ENCODE measurements at places on chromosomes 11 and 22. TPM values are rescaled to one million over a fixed set of nuclear protein-coding genes. Genes with fewer than 3 reads are reported as not detected.

GRCh38 chr11:2684581-2684980, 15.2 kb downstream of the KCNQ1OT1 start:
- DNase-seq: peak; percentile 31

Gene RASL10A
- not detected for total RNA-seq

- no peak for DNase-seq
Observed at GRCh38 chr11:14793546-14793945, 98.5 kb downstream of the CYP2R1 start.

Gene TSSK2
- total RNA-seq: not detected

DNA sequence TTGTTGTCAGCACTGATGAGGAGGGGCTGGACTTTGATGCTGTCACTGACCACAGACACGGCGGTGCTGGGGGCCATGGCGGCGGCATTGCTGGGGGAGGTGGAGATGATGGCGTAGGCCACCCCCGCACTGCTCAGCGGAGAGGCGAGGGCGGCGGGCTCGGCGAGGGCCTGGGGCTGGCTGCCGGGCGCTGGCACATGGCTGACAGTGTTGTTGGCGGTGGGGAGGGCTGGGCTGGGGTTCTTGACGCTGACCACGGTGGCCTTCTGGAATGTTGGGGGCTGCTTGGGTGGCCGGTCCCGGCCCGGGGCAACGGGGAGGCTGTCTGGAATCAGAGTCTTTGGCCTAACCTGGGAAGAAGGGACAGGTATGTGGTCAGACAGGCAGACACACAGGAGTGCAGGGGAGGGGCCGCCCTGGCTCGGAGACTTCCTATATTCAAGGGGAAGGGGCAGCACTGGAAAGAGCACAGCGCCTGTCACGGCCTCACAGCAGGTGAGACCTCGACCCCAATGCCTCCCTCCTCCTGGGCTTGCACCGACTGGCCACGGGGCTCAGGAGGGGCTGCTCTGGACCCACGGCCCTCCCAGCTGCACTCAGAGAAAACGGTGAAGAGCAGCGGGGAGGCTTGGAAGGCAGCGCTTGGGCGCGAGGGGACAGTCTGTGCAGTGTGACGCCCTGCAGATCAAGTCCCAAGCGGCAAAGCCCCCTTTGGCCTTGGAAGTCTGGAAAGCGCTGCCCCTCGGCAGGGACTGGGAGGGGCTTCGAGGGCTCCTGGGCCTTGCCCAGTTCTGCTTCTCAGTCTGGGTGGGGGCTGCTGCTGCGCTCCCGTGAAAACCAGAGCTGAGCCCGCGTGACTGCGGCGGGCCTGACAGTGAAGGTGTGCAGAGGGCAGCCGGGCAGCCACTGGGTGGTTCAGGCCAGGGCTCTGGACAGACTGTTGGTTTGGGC, 93.2 kb downstream of the PHF21B start:
- DNase-seq: peak; percentile 39

DNA sequence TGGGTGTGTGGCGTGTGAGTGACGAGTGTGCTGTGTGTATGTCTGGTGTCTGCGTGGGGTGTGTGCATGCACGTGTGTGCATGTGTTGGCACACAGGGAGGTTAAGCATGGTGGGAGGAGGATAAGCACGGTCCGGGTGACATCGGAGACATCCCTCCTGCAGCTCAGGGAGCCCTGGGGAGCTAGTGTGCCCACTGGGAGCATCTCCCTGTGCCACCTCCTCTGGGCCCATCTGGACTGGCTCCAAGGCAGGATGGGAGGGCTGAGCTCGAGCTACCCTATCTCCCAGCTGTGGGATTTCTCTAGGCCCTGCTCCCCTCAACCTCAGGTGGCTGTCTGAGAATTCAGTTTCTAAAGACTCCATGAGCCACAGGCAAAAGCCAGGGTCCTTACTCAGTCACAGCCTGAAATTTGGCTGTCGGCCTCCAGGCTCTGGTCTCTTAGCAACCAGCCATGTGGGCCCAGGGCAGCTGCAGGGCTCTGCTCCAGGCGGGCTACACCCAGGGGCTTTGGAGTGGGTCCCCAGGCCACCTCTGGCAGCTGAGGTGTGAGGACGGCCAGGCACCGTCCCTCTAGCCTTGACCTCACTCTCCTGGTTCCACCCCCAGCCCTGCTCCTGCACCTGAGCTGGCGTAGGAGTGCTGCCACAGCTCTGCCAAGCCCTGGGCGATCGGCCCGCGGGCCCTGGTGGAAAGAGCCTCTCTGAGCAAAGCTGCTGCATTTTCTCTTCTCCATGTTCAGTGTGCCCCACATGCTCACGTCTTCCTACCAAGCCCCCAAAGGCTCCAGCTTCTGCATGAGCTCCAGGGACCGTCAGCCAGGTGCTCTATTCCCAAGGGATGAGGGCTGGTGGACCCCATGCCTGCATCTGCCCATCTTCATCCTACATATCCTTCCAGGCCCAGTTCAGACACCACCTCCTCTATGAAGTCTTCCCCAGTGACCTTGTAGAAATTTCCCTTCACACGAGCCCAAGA, 39.7 kb downstream of the RTL6 start:
- no peak for DNase-seq
